Mononuclear cell (primary cell): ENCODE measurements at places on chromosomes 7 and 10. TPM values are rescaled to one million over a fixed set of nuclear protein-coding genes. Genes with fewer than 3 reads are reported as not detected.

ACTL6B gene
- total RNA-seq: not detected

MCM10 gene
- total RNA-seq: 0.42 TPM

AKR1C4 gene
- 0.21 TPM for total RNA-seq

MTPN gene
- 181 TPM for total RNA-seq

GPR141 gene
- total RNA-seq: 3.8 TPM

LEP gene
- total RNA-seq: not detected

FGL2 gene
- total RNA-seq: 37.4 TPM

EPDR1 gene
- total RNA-seq: 0.42 TPM

C7orf25 gene
- 2.0 TPM for total RNA-seq

GRM3 gene
- total RNA-seq: not detected

AMZ1 gene
- total RNA-seq: 0.63 TPM

AGAP4 gene
- total RNA-seq: 4.2 TPM

SPDYE1 gene
- total RNA-seq: under 0.01 TPM

ACTR3C gene
- 9.3 TPM for total RNA-seq

GSTO2 gene
- total RNA-seq: 0.84 TPM

ZNF365 gene
- 1.5 TPM for total RNA-seq

DNAJC1 gene
- 50.1 TPM for total RNA-seq

PLEKHS1 gene
- total RNA-seq: 0.21 TPM

RHOBTB1 gene
- total RNA-seq: 4.1 TPM

VWDE gene
- 1.6 TPM for total RNA-seq

TSPAN13 gene
- total RNA-seq: 5.0 TPM

MGAM2 gene
- 0.10 TPM for total RNA-seq

CXCL12 gene
- total RNA-seq: under 0.01 TPM

MYPN gene
- total RNA-seq: not detected

AGR3 gene
- total RNA-seq: not detected

CHAT gene
- total RNA-seq: not detected

KCNH2 gene
- 0.94 TPM for total RNA-seq

ELMO1 gene
- total RNA-seq: 215 TPM

ADCY1 gene
- total RNA-seq: under 0.01 TPM

NPY gene
- total RNA-seq: not detected

BAMBI gene
- total RNA-seq: 1.9 TPM

ZNF22 gene
- 24.9 TPM for total RNA-seq

FOXP2 gene
- not detected for total RNA-seq

TCAF2 gene
- 27.3 TPM for total RNA-seq

SYNPO2L gene
- 0.10 TPM for total RNA-seq
